ENCODE measurements at places on chromosomes 6 and 20. TPM values are rescaled to one million over a fixed set of nuclear protein-coding genes. Genes with fewer than 3 reads are reported as not detected.
A peak's percentile ranks its signal among the peaks of the same experiment; 100 is the strongest.

The ENPP4 gene
- total RNA-seq: 8.8 TPM

DNA sequence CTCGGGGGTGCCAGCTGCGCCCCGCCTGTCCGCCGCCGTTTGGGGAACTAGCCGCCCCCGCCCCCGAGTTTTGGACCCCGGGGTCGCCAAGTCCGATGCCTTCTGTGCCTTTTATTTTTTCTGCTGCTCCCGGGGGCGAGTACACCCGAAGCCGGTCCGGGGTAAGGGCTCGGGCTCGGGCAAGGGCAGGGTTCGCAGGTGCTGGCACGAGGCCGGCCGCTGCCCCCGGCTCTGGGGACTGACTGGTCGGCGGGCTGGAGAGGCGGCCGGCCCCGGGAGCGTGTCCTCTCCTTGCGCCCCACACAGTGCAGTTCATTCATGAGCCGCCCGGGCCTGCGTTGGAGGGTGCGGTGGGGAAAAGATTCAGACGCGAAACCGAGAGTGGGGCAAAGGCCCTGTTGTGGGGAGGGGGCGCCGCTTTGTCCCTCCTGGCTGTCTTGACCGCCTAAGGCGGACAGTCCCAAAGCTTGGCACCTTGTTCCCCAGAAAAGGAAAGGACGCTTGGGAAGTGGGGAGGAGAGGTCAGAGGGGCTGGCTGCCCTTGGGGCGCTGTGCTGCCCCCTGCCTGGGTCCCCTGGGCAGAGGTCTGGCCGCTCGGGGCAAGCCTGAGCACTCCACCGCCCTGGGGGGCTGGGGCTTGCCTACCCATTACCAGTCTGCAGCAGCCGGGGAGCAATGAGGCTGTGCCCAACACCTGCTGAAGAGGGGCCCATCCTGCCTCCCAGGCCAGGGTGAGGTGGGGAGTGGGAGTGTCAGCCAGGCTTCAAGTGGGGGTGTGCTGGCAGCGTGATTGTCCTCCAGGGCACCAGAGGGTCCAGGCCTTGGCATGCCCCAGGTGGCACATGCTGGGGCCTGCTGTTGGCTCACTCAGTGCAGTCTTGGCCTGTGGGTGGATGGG is 915 bp downstream of the TMEM63B start:
- peak; percentile 9 for DNase-seq

- no peak for DNase-seq
Observed at GRCh38 chr6:44727651-44728630, 340.4 kb downstream of the CDC5L start.

DNA sequence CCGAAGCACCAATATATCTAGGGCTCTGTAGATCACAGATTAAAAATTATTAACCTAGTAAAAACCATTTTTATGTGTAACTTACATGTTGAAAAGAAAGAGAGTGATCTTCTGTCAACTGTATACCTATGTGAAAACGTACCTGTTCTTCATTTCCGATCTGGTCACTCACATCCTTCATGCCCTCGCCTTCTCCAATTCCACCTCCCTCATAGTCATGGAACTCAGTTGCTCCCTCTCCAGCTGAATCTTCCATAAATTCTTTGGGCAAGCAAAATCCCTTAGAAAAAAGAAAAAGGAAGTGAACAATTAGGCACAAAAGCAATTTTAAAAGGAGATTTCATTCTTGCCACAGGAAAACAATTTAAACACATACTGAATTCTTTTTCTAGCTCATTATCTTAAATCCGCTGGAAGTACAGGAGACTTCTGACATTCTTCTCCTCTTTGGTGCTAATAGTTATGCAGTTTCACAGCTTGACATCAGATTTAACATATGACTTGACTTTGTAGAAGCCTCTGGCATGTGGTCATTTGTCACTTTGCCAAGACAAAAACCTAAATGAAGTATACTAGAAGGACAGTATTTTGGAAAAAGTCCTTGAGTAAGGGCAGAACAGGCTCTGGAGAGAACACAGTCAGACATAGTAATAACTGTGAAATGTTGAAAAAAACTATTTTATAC is 29.5 kb upstream of the LYRM2 start:
- no peak for DNase-seq

DNA sequence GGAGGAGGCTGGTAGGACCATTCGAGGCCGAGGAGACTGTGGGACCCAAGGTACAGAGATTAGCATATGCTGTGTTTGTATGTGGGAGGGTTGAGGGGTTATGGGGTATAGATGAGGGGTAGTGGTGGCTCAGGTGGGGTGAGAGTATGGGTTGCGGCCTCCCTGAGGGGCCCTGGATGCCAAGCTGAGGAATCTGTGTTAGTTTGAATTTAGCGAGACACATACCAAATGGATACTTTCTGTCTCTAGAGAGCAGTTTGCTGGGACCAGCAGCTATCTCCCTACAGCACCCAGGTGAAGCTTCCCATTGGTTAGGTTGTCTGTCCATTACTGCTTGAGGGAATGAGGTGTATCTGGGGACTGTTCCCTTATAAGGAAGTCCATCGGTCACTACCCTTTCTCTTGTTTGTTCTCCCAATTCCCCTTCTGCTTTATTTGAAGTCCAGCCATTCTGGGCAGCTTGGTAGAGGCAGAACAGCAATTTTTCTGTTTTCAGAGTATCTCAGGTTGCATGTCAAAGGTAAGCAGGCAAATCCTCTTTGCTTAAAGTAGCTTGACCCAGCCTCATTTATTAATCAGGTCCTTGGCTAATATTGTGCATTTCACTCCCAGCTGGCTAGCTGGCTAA is 15.2 kb downstream of the CHMP4B start:
- no peak for DNase-seq

The RSPO4 gene
- 0.98 TPM for total RNA-seq

- peak; percentile 52 for DNase-seq
Observed at GRCh38 chr6:33427585-33428223, 7.8 kb downstream of the SYNGAP1 start.

DNA sequence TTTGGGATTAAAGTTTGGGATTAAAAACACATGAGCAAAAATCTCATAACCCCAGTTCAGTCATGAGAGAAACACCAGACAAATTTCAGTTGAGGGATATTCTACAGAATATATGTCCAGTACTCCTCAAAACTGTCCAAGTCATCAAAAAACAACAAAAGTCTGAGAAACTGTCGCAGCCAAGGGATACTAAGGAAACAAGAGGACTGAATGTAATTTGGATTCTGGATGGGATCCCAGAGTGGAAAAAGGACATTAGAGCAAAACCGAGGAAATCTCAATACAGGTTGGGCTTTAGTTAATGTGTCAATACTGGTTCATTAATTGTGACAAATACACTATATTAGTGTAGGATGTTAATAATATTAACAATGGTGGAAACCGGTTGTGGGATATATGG is 219.3 kb downstream of the BCKDHB start:
- no peak for DNase-seq
